ENCODE measurements at places on chromosomes 1 and 21.

DNA sequence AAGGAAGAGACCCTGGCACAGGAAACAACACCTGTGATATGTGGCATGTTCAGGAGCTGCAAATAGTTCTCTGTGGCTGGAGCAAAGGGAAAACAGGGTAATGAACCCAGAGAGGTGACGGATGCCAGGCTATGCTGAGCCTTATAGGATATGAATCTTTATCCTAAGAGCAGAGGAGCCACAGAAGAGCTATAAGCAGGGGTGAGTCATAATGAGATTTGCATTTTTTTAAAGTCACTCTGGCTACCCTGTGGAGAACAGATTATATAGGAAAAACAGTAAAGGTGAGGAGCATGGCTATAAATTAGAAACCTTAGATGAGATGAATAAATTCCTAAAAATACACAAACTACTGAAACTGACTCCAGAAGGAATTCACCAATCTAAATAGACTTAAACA lies 12.8 kb upstream of the MPL start:
- no peak for DNase-seq

- DNase-seq = no peak
These were observed 46.8 kb downstream of the CHD5 start for GRCh38 chr1:6133146-6133895.

GRCh38 chr1:112688781-112689193 lies 14.3 kb downstream of the MOV10 start:
- DNase-seq = no peak

DNA sequence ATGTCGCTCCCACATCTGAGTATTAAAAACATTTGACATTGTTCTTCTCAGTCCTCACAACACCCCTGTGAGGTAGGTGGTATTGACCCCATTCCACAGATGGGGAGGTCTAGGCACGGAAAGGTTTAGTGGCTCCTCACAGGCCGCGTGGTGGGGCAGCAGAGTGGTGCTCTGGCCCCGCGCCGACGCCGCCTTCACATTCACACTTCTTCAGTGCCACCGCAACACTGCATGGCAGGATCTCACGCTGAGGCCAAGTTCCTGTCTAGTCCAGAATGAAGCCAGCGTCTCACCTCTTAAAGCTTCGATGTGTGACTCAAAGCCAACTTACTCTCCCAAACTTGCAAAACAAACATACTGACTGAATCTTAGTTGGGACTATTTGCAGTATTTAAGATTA lies 12.1 kb downstream of the ICMT start:
- no peak for DNase-seq

- DNase-seq = no peak
These were observed 36.5 kb upstream of the CD5L start for GRCh38 chr1:157878059-157878458.

- no peak for DNase-seq
These were observed 58.5 kb upstream of the LAX1 start for GRCh38 chr1:203706444-203706843.

GRCh38 chr1:167923324-167924056 lies 9.6 kb upstream of the ADCY10 start:
- DNase-seq = no peak

GRCh38 chr21:44370027-44370735 lies 16.8 kb downstream of the TRPM2 start:
- no peak for DNase-seq

GRCh38 chr1:11187000-11187399 lies 2.2 kb upstream of the ANGPTL7 start:
- no peak for DNase-seq

GRCh38 chr1:19066874-19067181 lies 110.4 kb upstream of the IFFO2 start:
- DNase-seq = no peak

DNA sequence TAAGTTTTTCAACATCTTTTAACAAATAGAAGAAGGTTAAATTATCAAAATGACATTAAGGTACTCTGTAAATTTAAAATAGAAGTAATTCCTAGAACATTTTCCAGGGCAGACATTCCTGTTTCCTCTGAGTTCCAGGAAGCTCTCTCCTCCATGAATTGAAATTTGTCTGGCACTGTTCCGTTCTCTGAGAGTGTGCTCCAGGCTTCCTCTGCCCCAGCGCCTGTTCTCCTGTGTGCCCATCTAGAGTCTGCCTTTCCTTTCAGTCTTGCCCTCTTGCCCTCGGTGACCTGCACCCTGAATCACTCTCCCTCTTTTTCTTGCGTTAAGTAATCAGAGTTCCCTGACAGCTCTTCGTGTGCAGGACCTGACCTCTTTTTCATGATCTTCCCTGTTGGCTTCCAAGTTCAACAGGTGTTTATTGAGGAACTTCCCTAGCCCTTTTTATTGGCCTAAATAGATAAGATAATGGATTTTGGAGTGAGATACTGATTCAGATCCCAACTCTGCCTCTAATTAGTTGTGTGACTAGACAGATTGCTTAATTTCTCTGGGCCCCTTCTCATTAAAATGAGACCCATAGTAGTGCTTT lies 77.1 kb downstream of the MTR start:
- DNase-seq = no peak

GRCh38 chr1:35264035-35264434 lies 4.5 kb upstream of the ZMYM4 start:
- DNase-seq = no peak

- no peak for DNase-seq
These were observed 175.0 kb downstream of the KAZN start for GRCh38 chr1:14773396-14774025.

All from CD4-positive, alpha-beta T cell (primary cell).